ENCODE measurements at places on chromosomes 2 and 18.

DNA sequence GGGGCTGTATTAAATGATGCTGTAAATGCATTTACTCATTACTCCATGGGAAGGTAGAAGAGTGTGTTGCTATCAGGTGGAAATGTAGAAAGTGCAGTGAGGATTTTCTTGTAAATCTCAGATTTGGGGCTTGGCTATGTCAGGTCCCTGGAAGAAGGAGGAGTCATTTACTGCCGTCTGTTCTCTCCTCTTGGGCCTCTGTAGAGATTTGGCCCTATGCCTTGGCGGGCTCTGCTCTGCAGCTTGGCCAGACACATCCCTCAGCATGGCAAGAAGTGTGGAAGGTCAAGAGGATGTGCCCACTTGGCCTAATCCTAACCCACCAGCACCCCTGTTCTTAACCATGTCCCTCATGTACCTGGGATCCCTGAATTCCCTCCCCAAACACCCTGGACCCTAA, 6.7 kb downstream of the IL1R1 start:
- DNase-seq, result no peak

GRCh38 chr2:136207665-136208064, 89.7 kb upstream of the CXCR4 start:
- DNase-seq, result no peak

DNA sequence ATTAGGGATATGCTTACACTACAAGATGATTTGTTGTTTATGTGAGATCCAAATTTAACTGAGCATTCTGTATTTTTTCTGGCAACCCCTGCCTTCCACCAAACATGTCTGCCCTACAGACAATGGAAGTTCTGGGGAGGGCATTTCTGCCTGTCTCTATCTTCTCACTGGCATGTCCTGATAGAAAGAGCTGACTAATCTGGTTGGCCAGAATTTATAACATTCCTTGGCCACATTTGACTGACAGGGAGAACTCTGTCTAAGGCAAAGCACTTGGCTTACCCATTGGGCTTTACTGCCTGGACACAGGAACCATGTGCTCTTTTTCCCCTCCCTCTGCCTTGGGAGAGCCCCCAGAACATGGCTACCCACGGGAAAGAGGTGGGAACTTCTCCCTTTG, 70.6 kb upstream of the TMEM178A start:
- no peak for DNase-seq

DNA sequence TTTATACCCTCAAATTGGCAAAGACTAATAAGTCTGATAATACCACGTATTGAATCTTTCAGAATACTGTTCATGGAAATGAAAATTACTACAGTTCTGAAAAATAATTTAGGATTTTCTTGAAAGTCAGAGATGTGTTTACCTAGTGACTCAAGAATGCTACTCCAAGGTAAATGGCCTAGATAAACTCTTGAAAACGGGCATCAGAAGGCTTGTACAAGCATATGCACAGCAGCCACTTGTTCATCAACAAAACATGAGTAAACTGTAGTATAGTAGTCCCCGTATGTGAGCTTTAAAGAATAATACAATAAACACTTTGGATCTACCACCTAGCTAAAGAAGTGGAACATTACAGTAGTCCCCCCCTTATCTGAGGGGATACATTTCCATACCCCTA, 157.5 kb downstream of the THADA start:
- DNase-seq, result no peak

DNA sequence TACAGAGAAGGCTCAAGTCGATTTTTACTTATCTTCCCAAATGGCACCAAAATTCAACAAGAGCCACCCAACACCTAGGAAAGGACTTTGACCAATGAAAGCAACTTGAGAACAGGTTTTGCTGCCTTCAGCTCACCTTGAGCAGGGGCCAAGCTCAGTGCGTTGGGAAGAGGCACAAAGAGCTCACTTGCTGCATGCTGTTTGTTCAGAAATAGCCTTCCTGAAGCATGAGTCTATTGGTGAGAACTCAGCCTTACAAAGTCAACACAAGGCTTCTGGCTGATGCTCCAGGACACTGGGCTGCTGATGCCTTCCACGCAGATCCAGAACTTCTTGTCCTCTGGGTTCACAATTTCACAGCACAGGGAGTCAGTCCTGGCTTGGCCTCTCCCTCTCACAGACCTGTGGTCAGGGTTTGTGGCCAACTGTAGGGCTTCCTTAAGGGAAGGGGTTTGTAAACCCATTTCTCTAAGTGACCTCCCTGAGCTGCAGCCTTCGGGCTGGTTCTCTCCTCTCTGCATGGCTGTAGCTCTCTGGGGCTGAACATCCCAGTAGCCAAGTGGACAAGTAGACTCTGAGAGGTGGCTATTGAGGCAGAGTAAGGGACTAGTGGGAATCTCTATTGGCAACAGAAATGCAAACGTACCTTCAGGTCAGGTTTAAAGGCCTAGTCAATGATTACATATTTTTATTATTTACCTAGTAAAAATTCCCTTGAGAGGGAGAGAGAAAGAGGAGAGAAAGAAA, 124.7 kb upstream of the GATA6 start:
- no peak for DNase-seq

DNA sequence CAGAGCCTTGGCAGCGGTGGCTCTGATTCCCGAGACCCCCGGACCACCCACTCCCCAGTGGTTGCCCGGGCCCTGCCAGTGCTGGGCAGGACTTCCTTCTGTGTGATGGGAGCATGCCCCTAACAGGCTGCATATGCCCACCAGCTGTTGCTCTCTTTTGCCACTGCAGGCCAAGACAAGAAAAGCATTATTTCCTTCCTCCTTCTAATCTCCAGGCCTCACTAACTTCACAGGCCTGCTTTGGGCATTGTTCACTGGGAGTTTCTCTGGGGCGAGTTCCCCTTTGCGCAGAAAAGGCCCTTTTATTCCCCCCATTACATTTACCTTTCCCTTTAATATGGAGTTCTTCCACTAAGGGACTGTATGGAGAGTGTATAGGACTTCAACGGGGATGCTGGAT, 249.1 kb upstream of the SIX2 start:
- no peak for DNase-seq

DNA sequence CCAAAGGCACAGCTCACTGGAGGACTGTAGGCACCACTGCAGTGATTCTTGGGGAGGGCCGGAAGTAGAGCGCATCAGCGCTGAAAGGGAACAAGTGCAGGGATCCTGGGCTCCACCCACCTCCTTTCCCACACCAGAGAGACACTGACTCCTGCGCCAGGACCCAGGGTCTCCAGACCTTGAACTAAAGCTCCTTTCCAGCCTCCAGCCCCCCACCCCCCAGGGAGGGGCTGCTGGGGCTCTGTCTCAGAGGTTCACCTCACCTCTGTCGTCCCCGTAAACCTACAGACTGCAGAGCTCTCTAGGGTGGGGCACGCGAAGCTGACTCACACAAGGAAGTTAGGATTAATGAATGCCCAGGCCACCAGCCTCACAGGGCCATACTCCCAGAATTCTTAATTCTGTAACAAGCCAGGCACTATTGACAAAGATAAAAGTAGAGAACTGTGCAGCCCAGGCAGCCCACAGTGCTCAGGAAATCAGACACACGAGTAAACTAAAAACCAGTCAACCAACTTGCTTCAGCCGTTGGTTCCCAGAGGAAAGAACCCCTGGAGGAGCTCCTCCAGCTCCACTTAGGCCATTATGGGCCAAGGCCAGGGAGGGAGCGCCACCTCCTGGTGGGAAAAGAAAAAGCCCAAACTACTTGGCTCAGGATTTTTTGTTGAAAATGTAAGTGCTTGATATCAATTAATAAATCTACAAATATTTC, 45.1 kb upstream of the ACAA2 start:
- peak; percentile 36 for DNase-seq

- no peak for DNase-seq
These were observed 339.7 kb upstream of the SLC14A2 start for GRCh38 chr18:45275367-45276113.

- DNase-seq, result no peak
These were observed 43.9 kb upstream of the FHL2 start for GRCh38 chr2:105442721-105443120.

GRCh38 chr18:66046032-66046602, 295.3 kb downstream of the CDH7 start:
- no peak for DNase-seq

GRCh38 chr2:126811101-126811500, 87.6 kb upstream of the TEX51 start:
- DNase-seq, result no peak

GRCh38 chr2:232296776-232297525, 81.6 kb upstream of the ALPP start:
- no peak for DNase-seq

DNA sequence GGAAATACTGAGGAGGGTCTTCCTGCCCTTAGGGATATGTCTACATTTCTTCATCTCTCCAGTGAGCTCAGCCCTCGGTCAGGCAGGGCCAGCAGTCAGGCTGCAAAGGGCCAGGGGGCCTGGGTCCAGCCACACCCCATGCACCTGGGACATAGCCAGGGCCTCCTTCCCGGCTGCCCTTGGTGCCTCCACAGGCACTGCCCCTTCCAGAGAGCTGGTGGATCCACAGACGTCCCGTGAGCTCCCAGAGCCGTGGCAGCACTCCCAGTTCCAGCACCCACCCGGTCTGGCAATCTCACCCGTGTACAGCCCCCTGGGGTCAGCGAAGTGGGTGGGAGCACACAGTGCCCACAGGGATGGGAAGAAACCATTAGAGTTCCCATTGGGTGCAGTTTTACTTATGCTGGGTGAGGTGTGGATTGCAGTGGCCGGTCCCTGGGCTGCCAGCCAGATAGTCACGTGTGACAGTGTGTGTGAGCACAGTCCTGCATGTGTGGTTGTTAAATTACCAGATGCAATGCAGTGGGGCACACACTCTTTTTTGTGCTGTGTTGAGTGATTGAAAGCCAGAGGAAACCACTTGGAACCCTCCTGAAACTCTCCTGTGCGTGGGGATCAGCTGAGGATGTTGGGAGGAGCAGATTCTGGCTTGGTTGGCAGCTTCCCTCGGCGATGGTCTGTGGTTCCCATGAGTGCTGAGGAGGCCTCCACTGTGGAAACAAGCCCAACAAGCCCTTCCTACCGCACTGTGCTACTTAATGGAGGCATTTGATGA, 131.0 kb downstream of the SNTG2 start:
- no peak for DNase-seq

DNA sequence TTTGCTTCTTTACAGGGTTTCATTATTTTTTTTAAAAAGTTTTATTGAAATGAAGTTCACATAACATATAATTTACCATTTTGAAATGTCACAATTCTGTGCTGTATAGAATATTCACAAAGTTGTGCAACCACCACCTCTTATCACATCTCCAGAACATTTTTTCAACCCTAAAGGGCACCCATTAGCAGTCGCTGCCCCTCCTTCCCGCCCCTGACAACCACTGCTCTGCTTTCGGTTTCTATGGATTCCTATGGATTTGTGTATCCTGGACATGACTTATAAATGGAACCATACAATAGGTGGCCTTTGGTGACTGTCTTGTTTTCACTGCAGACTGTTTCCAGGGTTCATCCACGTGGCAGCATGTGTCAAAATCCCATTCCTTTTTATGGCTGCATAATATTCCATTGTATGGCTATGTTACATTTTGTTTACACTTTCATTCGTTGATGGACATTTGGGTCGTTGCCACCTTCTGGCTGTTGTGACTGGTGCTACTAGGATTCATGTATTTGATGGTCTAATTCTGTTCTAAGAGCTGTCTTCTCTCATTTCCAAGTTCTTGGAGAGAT, 52.6 kb downstream of the SH3BP4 start:
- no peak for DNase-seq

GRCh38 chr2:212777020-212777491, 238.5 kb upstream of the ERBB4 start:
- peak; percentile 27 for DNase-seq

GRCh38 chr2:146985753-146986152, 859.1 kb upstream of the ACVR2A start:
- DNase-seq, result no peak

- no peak for DNase-seq
These were observed 8.9 kb downstream of the ADAM23 start for GRCh38 chr2:206452242-206452641.

DNA sequence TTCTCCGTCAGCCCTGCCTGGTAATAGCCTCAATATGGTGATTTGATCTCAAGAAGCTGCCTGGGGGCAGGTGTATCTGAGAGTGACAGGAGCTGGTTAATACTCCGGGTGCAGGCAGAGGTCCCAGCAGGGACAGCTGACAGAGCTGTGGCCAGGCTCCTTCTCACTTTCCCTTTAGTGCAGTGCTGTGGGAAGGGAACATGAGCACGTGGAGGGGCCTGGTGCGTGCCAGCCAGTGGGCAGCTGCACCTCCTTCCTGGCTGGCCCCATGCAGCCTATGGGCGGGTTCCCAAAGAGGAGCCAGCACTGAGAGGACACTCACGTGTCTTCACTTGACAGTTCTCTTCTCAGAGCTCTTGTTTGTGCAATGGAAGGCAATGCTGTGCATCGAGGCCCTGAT, 9.1 kb downstream of the CNNM4 start:
- no peak for DNase-seq

DNA sequence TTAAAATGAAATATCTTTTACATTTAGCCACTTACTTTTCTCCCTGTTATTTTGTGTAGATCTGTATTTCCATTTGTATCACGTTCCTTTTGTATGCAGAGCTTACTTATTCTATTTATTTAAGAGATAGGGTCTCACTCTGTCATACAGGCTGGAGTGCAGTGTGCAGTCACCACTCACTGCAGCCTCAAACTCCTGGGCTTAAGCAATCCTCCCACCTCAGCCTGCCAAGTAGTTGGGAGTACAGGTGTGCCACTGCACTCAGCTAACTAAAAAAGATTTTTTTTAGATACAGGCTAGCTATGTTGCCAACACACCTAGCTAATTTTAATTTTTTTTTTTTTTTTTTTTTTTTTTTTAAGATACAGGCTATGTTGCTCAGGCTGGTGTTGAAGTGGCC, 10.9 kb downstream of the PTPN18 start:
- no peak for DNase-seq

DNA sequence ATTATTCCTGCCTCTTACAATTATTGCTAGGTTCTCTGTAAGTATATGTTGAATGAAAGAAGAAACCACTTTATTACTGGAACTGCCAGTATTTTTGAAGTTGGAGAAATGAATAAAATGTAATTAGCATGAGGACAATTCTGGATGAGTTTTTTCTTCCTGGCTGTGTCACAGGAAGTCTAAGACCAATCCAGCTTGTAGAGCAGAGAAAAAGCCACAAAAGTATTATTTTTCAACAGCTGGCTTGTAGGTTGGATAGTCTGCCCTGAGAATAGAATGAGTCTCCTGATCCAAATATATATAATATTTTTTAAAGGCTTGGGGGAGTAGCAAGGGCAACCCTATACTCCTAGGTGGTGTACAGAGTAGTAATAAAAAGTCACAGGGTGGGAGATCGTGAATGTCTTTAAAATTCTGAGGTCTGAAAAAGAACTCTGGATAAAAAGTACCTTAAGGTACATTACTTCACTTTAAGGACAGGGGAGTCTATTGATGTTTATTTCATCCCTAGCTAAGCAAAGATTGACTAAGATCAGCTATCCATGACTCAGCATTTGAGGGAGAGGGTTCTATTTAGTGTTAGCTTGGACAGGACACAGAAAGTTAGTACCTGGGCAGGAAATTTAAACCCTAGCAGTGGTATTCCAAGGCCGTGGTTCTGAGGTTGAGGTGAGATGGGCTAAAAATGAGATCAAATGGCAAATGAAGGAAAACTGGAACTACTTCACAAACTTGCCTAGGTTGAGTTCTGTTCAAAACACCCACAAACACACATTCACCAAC, 31.7 kb downstream of the SLC40A1 start:
- DNase-seq, result no peak

- peak; percentile 45 for DNase-seq
These were observed 5.7 kb downstream of the ELAC1 start for GRCh38 chr18:50973367-50974126.

Data from astrocyte (in vitro differentiated cells and primary cell).